ENCODE measurements at places on chromosomes 2 and 18.

DNA sequence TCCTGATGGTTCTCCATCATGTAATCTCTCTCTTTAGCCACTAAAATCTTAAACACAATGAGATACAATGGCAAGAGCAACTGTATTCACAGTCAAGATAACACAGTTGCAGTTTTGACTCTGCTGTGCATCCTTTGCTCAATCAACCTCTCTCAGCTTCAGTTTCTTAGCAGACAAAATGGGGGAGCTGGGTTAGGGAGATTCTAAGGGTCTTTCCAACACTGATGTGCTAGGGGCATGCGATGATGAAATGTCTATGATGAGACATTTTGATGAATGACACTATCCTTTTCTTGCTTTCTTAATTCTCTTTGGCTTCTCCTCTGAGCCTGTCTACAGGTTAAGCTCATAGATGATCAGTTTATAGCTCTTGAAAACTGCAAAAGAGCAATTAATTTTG lies 1.1 kb downstream of the SERPINB10 start:
- DNase-seq = no peak

GRCh38 chr2:42878581-42878980 lies 86.2 kb upstream of the HAAO start:
- no peak for DNase-seq

DNA sequence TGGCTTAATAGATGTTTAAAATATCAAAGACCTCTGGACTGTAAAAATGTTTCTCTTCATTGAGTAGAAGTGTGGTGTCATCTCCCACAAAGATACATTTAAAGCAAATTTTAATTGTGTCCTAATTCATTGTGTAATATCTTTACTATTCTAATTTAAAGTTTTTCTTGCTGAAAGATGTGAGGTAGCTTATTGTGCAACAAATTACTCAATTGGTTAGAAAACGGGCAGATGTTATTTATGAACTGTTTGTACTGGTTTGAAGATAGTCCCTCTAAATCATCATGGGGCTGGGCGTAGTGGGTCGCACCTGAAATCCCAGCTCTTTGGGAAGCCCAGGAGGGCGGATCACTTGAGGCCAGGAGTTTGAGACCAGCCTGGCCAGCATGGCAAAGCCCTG lies 65.3 kb downstream of the CYBRD1 start:
- no peak for DNase-seq

- peak; percentile 51 for DNase-seq
Observed at GRCh38 chr2:64945973-64946768, 43.0 kb upstream of the SLC1A4 start.

GRCh38 chr2:230751062-230751461 lies 38.4 kb downstream of the CAB39 start:
- DNase-seq = peak; percentile 52

- DNase-seq = no peak
Observed at GRCh38 chr2:159561786-159562185, 54.6 kb downstream of the BAZ2B start.

DNA sequence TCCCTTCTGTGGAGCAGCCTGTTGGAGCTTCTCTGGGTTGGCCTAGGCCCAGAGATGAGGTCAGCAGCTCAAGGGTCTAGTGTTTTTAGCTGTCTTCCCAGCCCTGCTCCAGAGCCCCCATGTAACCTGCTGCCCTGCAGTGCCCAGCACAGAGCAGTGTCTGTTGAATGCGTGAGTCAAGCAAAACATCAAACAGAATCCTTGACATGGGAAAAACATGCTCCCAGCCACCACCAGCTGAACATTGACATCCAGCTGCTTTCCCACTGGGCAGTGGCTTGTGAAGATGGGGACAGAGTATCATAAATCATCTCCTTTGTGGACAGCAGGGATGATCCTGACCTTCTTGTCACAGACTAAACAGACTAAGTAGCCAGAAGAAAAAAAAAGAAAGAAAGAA lies 22.6 kb downstream of the IMPA2 start:
- DNase-seq = no peak

DNA sequence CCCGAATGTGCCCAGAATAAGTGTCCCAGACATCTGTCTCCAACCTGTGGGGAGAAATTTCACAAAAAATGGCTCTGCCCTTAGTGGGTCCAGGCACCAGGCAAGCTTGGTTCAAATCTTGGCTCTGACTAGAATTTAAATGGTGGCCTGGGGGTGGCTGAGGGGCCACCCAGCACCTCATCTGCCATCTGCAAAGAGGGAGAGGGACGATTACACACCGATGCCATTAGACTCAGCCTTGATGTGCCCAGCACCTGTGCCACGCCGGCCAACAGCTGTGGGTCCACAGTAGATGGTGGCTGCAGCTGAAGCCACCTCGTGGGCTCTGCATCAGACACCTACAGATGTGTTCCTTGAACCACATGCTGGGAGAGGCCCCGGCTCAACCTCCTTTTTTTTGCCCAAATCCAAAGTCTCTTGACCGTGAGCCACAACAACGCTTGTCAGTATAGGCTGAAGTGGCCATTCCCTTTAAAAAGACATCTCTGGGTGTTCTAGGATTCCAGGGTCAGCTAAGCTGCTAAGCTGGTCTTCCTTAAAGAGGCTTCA lies 222.0 kb upstream of the RAB6C start:
- no peak for DNase-seq

GRCh38 chr2:170434900-170435621 lies 257.1 kb downstream of the MYO3B start:
- DNase-seq = peak; percentile 11

DNA sequence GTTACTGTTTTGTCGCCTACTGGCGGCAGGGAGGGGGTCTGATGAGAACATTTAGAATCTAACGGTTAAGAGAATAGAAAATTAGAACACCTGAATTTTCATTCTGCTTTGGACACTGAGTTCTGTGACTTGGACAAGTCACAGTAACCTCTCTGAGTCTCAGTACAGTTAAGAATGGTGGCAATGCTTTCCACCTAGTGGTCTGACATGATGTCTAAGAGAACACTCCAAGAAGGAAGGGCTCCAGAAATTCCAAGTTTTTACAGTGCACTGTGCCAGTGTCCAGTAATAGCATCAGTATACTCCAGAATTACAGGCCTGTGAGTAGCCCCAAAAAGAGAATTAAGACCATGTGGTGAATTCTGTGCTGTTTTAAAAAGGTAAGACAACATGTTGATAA lies 174.1 kb upstream of the ZFP36L2 start:
- DNase-seq = no peak

- no peak for DNase-seq
Observed at GRCh38 chr2:189267491-189267890, 87.9 kb upstream of the COL5A2 start.

GRCh38 chr2:55898386-55899040 lies 25.1 kb downstream of the EFEMP1 start:
- DNase-seq = no peak

GRCh38 chr18:27712066-27712465 lies 464.9 kb downstream of the CDH2 start:
- DNase-seq = no peak

- DNase-seq = no peak
Observed at GRCh38 chr2:102098756-102099155, 43.8 kb upstream of the IL1R1 start.

GRCh38 chr18:45874491-45875184 lies 49.2 kb downstream of the SIGLEC15 start:
- DNase-seq = peak; percentile 72

DNA sequence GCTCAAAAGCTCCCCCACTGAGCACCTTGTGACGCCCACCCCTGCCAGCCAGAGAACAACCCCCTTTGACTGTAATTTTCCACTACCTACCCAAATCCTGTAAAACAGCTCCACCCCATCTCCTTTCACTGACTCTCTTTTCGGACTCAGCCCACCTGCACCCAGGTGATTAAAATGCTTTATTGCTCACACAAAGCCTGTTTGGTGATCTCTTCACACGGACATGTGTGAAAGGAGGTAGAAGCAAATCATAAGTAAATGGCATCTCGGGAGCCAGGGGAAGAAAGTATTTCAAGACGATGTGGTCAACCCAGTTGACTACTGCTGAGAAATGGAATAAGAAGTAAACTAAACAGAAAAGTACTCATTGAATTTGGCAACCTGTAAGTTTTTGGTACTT lies 11.2 kb upstream of the NCKAP1 start:
- no peak for DNase-seq

DNA sequence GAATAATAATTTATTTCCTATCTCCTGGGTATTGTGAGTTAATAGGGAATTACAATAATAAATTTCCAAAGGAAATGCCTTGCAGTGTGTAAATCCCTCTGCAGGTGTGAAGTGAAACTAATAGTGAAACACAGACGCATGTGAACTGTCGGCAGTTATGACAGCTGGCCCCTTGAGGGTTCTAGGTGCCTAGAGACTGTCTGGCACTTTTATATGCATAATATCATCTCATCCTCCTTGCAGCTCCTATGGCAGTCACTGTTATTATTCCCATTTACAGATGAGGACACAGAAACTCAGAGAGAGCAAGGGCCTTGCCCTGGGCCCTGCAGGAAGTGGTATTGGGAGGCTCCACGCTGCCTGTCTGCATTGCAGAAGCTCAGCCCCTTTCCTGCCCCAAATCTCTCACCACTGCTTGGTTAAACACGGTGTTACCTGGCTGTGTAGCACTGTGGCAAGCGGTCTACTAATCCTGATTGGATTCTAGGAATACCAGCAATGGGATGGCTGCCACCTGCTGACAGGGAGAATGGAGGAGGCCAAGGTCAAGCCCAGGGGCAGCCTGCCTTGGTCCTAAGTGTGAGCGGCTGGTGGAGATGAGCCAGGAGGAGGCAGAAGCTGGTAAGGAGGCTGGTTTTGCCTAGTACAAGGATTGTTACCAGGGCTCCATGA lies 32.8 kb upstream of the ACKR3 start:
- peak; percentile 56 for DNase-seq

- DNase-seq = no peak
Observed at GRCh38 chr2:233114421-233114861, 54.3 kb downstream of the INPP5D start.

DNA sequence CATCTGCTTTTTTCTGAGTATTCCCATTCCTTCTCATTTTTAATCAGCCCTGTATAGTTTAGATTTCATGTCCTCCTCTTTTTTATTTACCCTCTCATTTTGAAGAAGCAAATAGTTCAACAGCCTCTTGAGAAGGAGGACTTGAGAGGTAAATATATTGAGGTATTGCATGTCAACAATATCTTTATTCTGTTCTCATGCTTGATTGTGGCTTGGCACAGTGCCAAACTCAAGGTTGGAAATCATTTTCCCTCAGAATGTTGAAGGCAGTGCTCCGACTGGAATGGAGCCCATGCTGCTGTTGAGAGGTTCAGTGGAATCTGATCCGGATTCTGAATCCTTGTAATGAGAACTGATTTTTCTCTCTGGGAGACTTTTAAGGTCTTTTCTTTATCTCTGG lies 31.0 kb upstream of the GALNT3 start:
- no peak for DNase-seq

- DNase-seq = no peak
Observed at GRCh38 chr2:219645631-219646527, 18.4 kb downstream of the SLC4A3 start.

GRCh38 chr2:188293601-188294351 lies 2.1 kb downstream of the GULP1 start:
- DNase-seq = no peak

GRCh38 chr18:48632676-48633257 lies 93.9 kb downstream of the CTIF start:
- no peak for DNase-seq

GRCh38 chr18:808086-808485 lies 4.0 kb downstream of the YES1 start:
- no peak for DNase-seq

DNA sequence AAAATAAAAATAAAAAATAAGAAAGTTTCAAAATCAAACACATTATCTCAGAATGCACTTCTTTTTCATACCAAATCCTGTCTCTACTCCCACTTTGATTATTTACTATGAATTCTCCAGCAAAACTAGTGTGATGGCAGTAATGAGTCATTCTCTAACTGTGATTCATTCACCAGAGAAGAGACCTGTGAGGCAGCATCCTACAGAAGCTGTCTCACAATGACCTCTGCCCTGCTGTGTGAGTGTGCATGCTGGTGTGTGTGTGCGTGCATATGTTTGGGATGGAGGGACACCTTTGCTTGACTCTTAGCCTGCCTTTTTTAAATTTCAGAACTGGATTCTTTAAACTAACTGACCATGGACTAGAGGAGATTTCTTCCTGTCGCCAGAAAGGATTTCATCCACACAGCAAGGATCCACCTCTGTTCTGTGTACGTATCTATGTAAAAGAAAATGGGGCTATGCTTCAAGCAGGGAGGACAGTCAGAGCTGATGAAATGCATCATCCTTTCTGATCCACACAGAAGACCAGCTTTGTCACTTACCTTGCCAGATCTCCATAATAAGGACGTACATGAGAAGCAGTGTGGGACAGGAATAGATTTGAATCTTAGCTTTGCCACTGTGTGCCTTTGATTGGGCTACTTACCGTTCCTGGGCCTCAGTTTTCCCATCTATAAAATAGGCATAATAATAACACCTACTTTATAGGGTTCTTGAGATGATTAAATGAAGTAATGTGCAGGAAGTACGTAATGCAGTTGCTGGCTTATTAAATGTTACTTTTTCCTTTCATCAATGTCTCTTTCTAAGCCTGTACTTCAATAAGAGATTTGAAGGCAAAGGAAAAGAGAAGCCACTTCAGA lies 31.2 kb downstream of the STAMBP start:
- DNase-seq = peak; percentile 14

DNA sequence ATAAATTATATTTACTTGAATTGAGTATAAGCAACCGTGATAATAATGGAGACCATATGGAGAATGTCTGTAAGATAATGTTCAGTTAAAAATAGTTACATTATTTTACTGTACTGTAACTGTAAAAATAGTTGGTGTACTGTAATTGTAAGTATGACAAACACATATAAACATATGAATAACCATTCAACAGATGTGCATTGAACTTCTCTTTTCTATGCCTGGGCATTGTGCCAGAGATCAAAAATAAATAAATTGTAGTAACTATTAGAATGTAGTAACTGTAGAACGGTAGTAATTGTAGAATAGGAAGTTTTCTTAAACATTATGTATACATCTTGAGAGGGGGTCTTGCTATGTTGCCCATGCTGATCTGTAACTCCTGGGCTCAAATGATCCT lies 287.4 kb upstream of the EPAS1 start:
- no peak for DNase-seq

- peak; percentile 71 for DNase-seq
Observed at GRCh38 chr2:234422981-234423431, 73.9 kb downstream of the ARL4C start.

DNA sequence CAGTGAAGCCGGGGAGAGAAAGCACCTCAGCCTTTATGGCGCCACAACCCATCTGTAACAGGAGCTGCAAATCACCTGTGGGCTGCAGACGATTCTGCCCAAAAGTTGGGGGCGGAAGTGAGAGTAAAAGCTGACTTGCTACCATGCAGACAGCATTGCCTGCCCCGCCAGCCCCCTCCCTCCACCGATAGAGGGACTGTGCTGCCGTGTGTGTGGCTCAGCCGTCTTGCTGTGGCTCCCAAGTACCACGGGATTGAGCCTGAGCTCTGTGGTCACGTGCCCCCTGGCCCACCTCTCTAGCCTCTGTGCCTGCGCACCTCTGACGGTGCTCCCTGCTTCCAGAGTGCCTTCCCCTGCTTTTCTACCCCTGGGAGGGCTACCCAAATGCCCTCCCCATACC lies 79.6 kb downstream of the GLI2 start:
- no peak for DNase-seq
